Activated effector memory CD4-positive, alpha-beta T cell treated with anti-CD3 and anti-CD28 coated beads, Interleukin-2, amount 50 U/mL, for 16 hours (primary cell): ENCODE measurements at places on chromosomes 4 and X.
A peak's percentile ranks its signal among the peaks of the same experiment; 100 is the strongest.

GRCh38 chrX:69203638-69204037 lies 38.4 kb upstream of the PJA1 start:
- no peak for DNase-seq

- DNase-seq: no peak
Measured at GRCh38 chr4:89305712-89306437, 1.7 kb downstream of the GPRIN3 start.

DNA sequence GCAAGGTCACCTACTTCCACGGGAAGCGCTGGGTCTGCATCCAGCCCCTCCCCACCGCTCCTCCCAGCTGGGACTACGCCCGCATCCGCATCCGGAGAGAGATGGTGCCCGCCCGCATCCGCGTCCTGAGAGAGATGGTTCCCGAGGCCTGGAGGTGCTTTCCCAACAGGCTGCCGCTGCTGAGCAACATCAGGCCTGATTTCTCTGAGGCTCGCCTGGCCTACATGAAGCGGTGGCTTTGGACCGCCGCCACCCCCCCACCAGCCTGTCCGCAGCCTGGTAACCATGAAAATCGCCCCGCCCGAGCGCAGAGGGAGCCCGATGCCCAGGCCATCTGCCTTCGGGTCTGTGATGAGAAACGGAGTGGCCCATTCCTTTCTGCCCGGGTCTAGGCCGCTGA lies 18.1 kb downstream of the CLTRN start:
- DNase-seq: no peak

DNA sequence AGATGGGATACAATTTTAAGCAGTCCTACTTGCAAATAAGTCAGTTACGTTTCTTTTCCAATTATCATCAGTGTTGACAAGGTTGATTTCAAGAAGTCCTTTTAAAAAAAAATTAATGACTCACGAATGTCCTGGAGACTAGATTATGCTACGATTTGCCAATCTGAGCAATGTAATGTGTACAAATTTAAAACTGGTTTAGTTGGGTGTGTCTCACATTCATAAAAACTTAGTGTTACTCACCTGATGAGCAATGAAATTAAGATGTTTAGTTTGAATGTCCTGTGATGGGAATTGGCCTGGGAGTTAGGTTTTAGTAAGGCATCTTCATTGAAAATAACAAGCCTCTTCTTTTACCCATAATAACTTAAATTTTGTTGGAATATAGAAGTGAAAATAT lies 136.7 kb upstream of the POF1B start:
- no peak for DNase-seq

- DNase-seq: no peak
Measured at GRCh38 chr4:180394730-180395129, 1848.5 kb upstream of the TENM3 start.

DNA sequence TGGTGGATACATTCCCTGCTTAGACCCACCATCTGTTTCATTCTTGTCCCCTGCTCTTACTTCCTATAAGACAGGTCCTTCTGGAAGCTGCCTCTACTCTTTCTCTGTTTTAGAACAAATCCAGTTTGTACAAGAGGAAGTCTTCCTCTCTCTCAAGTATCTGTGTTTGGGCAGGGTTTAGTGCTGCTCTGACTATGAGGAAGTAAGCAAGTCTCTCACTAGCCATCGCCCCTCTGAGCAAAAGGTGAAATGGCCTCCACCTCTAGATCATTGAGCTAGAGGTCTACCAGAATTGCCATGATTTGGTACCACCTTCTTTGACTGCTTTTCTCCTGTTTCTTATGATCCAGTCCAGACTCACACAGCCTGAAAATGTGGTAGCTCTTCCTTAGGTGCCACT lies 8.4 kb downstream of the BTK start:
- DNase-seq: no peak

DNA sequence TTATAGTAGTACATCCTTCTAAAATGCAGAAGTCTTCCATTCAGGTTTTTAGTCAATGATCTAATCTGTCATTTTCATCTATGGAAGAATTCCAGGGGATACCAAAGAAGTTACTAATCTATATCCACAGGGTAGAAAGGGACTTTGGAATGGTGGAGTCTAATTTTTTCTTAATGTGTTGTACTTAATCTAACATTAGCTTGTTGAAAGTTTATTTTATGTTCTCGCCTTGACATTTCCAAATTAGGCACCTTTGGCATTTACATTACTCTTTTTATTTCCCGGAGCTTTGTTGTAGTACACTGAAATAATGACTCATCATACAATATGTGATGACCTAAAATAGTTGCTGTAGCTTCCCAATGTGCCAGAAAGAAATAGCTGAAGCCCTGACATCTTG lies 91.5 kb downstream of the HTR2C start:
- DNase-seq: no peak

DNA sequence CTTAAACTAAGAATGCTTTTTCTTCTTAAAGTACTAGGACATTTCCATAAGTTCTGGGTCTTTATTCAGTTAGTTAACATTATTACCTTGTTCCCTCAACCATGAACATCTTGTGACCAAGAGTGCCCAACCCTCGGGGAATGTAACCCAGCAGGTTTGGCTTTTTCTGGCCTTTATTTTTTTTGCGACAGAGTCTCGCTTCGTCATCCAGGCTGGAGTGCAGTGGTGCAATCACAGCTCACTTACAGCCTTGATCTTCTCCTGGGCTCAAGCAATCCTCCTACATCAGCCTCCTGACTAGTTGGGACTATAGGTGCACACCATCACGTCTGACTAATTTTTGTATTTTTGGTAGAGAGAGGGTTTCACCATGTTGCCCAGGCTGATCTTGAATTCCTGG lies 65.1 kb downstream of the USP11 start:
- no peak for DNase-seq

DNA sequence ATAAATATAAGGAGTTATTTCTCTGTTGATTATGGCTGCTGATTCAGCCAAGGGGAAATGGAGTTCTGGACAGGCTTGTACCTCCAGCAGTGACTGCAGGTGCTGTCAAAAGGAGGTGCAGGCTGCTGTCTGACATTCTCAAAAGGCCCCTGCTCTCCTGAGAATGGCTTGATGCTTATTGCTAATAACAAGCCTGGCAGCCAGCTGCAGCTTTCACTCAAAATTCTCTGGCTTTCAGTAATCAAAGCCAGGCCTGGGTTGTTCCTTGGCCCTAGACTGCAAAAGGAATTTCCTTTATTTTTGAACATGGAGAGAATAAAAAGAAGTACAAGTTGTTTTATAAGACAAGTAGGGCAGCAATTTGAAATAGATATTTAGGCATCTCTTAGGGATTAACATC lies 575.9 kb downstream of the MID1IP1 start:
- no peak for DNase-seq

- no peak for DNase-seq
Measured at GRCh38 chrX:123298026-123298425, 113.9 kb downstream of the GRIA3 start.

GRCh38 chrX:24343719-24344118 lies 16.7 kb upstream of the SUPT20HL1 start:
- DNase-seq: no peak

DNA sequence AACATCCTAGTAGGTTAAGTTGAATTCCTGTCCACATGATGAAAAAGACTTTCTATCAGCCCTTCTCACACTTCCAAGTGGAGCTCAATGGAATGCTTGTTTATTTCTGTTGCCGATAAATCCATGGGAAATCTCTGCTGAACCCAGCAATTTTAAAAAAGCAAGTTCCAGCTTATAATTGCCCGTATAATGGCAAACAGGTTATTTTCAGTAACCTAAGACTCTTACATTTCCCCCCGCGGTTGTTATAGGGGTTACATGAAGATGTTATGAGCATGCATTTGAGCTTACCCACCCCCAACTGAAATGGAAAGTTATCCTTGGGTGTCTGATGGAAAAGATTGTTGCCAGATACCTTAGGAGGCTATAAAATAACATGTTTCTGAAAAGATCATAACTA lies 136.2 kb downstream of the PALLD start:
- no peak for DNase-seq

- no peak for DNase-seq
Measured at GRCh38 chr4:19806865-19807264, 444.8 kb upstream of the SLIT2 start.

GRCh38 chr4:53489279-53489889 lies 101.9 kb downstream of the LNX1 start:
- DNase-seq: no peak

- no peak for DNase-seq
Measured at GRCh38 chr4:42478509-42478908, 81.2 kb downstream of the SHISA3 start.

- no peak for DNase-seq
Measured at GRCh38 chr4:18733961-18734360, 712.4 kb upstream of the LCORL start.

DNA sequence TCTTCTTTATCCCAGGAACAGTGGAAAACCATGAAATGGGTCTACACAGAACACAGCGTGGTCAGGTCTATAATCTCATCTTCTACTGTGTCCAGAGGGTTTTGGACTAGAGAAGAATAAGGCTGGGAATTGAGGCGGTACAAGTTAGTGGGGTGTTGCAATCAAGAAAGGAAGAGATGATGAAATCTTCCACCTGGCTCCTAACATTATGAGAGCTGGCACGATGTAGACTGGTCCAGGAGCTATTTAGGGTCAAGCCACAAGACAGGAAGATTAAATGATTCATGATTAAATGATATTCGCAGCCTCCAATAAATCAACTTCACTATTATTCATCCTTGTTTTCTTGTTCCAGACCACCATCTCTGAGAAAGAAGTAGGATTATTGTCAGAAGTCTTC lies 88.0 kb downstream of the ARSF start:
- DNase-seq: no peak

DNA sequence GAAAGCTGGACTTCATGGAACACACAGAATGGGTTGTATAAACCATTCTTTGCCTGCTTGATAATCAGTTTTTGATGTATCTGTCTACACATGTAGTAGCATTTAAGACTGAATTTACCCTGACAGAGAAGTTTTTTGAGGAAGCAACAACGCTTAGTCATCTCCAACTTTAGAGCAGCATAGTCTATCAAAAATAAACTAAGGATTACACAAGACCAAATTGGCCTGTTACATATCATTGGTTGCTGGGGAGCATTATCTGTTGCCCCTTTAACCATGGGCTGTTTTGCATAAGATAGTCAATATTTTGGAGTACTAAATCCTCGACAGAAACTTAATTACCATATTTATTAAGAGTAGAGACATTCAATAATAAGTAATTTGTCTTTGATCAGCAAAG lies 347.4 kb downstream of the FAM47B start:
- no peak for DNase-seq

DNA sequence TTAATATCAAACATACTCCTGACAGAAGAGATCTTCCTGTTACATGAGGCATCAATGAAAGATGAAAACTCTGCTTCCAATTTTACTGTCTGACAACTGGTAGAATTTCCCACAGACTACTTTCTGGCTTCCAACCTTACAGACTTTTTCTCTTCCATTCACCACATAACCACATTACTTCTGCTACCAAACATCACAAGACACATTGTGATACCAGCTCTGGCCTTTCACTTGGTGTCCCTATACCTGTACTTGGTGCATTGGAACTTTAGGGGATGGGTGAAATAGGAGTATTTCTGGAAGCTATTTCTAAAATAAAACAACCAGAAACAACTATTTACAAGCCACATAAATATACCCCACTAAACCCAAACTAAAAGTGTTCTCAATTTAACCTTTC lies 20.5 kb downstream of the AMTN start:
- no peak for DNase-seq

DNA sequence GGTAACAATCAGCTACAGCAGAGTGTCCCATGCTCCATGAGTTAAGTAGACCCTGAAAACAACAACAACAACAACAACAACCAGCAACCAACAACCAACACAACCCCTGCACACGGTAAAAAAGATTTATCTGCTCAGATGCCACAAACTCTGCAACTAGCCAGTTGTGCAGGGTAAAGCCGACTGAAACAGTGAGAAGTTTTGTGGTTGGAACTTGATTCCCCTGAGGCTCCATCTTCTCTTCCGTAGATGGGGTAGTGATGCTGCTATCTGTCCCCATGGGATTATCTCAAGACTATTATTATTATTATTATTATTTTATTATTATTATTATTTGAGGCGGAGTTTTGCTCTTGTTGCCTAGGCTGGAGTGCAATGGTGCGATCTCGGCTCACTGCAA lies 50.6 kb upstream of the RAPGEF2 start:
- no peak for DNase-seq

DNA sequence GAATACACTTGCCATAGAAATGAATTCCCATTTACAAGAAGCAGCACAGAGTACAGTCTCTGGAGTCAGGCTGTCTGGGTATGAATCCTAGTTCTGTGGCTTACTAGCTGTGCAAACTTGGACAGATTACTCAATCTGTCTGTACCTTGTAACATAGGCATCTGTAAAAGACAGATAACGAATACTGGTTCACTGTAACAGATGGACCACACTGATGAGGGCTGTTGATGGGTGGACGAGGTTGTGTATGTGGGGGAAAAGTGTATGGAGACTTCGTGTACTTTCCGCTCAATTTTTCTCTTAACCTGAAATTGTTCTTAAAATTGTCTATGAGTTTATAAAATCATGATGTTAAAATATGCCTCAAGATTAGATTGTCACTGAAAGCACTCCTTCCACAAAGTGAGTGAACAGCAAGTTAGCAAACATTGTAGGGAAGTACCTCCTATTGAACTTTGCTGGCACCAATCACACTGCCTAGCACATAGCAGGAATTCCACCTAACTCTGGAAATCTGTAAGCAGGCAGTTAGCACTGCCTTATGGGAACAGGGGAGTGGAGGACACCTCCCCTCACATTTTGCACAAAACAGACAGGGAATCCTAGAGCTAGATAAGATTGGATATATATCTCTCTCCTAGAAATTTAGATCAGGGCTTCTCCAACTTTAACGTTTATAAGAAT lies 6.5 kb upstream of the EXOSC9 start:
- no peak for DNase-seq

- DNase-seq: no peak
Measured at GRCh38 chrX:46849933-46850332, 13.1 kb downstream of the RP2 start.

GRCh38 chrX:68889249-68889648 lies 60.4 kb downstream of the EFNB1 start:
- no peak for DNase-seq

GRCh38 chr4:6855692-6856297 lies 53.8 kb upstream of the TBC1D14 start:
- peak; percentile 72 for DNase-seq

GRCh38 chrX:130826249-130826648 lies 76.8 kb downstream of the ENOX2 start:
- DNase-seq: no peak
